ENCODE measurements at places on chromosomes 4 and X. TPM values are rescaled to one million over a fixed set of nuclear protein-coding genes. Genes with fewer than 3 reads are reported as not detected.

- no peak for DNase-seq
These were observed 46.0 kb downstream of the USP38 start for GRCh38 chr4:143230683-143231082.

Gene C1GALT1C1
- total RNA-seq = 10.9 TPM

GRCh38 chr4:189514209-189514608 lies 426.5 kb upstream of the FRG1 start:
- no peak for DNase-seq

Gene SORCS2
- not detected for total RNA-seq

DNA sequence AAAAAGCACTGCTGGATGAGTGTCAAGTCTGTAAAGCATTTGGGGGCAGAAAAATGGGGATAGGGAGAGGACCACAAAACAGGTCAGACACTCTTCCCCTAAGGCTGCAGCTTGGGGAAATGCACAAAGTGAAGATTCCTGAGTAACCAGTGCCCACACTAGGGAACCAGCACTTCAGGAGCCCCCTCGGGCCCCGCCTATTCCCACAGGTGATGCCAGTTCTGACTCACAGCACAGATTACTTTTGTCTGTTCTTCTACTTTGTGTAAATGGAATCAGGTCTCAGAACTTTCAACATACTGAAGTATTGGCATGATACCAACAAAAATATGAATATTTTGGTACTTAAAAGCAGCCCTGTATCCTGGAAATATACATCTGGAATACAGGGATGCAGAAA lies 112.5 kb downstream of the ADRA2C start:
- no peak for DNase-seq

Data from OCI-LY7 (cell line).